ENCODE measurements at places on chromosomes 13 and 19. TPM values are rescaled to one million over a fixed set of nuclear protein-coding genes. Genes with fewer than 3 reads are reported as not detected.

- no peak for DNase-seq
Measured at GRCh38 chr13:58782736-58783135, 1151.2 kb downstream of the PCDH17 start.

- DNase-seq: peak; percentile 79
Measured at GRCh38 chr19:50817941-50818858, 5.4 kb downstream of the KLK1 start.

The ZNF491 gene
- 5.3 TPM for total RNA-seq

- DNase-seq: no peak
Measured at GRCh38 chr13:22893777-22894176, 287.0 kb upstream of the SGCG start.

The SLC6A16 gene
- total RNA-seq: not detected

- no peak for DNase-seq
Measured at GRCh38 chr13:100646871-100647270, 27.7 kb downstream of the TMTC4 start.

GRCh38 chr13:76638882-76639281, 247.3 kb downstream of the KCTD12 start:
- no peak for DNase-seq

- DNase-seq: no peak
Measured at GRCh38 chr19:35362261-35363000, 4.2 kb downstream of the FFAR3 start.

The SF3A2 gene
- 26.3 TPM for total RNA-seq

GRCh38 chr13:40031031-40031430, 375.6 kb downstream of the COG6 start:
- DNase-seq: peak; percentile 47

GRCh38 chr19:7677669-7678311, 900 bp downstream of the MCEMP1 start:
- no peak for DNase-seq

GRCh38 chr19:20969498-20969897, 46.4 kb downstream of the ZNF85 start:
- no peak for DNase-seq

DNA sequence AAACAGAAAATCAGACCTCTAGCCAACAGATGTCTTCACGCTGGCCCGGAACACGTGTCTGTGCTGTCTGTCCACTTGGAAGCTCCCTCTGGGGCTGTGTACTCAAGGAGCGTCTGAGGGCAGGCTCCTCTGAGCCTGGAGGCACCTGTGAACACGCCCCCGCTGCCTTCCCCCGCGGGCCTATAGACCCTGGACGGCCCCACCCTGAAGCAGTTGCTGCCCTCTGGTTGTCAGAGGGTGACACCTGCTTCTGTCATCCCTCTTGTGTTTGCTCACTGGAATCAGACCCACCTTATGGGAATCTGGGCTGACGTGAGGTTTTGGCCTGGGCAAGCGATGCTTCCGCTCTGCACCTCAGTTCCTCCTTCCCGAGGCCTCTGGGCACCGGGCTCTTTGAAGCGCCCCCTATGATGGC, 19.2 kb downstream of the EPN1 start:
- DNase-seq: no peak

The SELENOV gene
- 6.3 TPM for total RNA-seq

DNA sequence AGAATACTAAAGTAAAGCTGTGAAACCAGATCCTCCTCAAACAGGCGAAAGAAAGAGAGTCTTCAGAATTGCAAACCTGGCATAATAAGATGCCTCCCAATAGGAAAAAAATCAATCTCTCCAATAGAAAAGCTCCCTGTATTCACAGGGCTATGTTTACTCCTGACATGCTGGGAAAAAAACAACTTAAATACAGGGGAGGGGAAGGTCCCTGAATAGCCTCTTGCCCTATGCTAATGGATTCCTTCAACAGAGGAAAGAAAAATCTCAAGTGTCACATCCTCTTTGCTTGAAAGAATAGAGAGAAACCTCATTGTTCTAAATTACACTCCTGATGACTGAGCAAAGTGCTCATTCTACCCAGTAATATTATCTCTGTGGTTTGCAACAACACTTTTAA, 1271.1 kb upstream of the PRR20A start:
- no peak for DNase-seq

The SIGLEC7 gene
- total RNA-seq: not detected

- DNase-seq: no peak
Measured at GRCh38 chr19:35029737-35030256, 473 bp upstream of the SCN1B start.

The ZNF99 gene
- not detected for total RNA-seq

DNA sequence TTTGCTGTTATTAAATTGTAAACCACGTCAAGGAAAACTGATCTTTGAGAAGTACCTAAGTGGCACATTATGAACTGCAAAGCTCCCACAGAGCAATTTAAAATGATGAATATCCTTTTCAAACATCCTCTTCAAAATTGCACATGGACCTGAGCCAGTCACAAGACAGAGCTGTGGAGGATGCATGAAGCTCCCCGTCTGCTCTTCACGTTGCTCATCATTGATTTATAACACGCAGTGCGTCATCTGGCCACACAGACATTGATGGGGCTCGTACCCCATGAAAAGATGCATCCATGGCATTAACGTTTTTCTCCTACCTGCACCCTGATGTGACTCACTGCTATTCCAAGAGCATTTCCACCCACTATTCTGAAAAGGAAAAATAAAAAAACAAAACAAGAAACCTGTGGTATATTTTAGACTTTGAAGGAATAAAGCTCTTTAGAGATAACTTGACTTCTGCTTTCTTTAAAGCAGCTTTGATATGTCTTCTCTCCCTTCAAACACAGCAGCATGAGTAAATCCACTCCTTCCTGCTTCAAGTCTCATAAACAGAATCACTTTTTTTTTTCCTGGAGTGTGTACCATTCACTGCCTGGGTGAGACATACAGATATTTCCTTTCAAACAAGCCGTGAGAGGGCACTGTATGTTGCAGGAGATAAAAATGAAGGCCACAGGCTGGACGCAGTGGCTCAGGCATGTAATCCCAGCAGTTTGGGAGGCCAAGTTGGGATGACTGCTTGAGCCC, 7.2 kb upstream of the SERTM1 start:
- DNase-seq: no peak

GRCh38 chr13:101492251-101492910, 39.9 kb downstream of the ITGBL1 start:
- DNase-seq: no peak

Data from Daoy (cell line).